ENCODE measurements at places on chromosomes 2 and 18.

DNA sequence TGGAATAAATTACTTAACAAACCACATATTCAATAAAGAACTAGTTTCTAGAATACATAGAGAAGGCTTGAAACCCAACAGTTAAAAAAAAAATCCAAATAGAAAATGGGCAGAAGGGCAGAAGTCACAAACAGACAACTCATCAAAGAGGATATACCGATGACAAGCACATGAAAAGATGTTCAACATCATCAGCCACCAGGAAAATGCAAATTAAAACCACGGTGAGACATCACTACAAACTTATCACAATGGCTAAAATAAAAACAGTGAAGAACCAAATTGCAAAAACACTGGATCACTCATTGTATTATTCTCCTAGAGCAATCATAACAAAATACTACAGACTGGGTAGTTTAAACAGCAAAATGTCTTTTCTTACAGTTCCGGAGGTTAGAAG, 14.5 kb downstream of the SESTD1 start:
- no peak for DNase-seq

- no peak for DNase-seq
These were observed 135.5 kb downstream of the NDUFA10 start for GRCh38 chr2:239889641-239890121.

GRCh38 chr2:209472112-209472832, 48.4 kb downstream of the MAP2 start:
- DNase-seq, result no peak

DNA sequence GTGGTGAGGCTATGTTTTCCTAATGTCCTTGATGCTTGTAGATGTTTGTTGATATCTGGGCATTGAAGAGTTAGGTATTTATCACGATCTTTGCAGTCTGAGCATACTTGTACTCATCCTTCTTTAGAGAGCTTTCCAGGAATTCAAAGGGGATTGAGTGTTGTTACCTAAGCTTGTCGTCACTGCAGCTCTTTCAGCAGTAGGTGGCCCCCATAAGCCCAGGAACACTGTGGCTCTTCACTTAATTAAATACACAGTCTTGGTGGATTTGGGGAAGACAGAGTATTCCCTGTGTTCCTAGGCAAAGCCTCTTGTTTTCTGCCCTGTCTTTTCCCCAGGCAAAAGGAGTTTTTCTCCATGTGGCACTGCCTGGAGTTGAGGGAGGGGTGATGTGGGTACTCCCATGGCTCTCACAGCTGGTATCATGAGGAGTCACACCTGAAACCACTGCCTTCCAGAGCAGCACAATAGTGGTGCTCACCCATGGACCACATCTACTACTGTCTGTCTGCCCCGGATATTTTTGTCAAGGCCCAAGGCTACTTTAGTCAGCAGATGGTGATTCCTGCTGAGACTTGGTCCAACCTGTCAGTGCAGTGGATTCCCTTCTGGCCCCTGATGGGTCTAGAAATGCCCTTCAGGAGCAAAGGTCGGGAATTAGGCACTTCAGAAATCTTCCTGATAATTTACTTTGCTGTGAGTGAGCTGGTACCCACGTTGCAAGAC, 95.7 kb downstream of the GALNT13 start:
- DNase-seq, result no peak

DNA sequence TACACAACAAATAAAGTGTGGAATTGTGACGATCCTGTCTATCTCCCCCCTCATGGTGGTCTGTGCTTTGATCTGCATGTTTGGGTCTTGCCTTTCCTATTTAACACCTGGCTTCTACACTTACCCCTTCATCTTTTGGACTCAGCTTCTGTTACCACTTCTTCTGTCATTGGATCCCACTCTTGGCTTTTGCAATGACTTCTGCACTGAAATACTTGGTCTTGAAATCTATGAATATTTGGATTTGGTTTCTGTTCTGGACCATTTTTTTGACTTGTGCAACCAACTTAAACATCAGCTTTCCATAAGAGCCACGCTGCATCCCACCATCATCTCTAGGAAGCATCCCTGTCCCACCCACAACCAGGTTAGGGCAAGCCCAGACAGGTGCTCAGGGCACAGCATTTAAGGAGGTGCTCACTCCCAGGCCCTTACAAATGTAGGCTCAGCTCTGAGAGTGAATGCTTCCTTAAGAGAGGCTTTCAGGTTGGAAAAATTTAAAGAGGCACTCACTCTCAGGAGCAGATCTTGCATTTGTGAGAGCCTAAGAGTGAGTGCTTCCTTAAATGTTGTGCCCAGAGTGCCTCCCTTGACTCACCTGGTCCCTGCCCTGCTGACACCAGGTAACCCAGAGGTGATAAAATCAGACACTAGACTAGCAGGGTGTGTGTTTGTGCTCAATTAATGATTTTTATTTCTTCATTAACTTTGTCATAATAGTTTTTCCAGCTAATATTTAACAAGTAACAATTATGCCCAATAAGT, 124.5 kb upstream of the SH3BP4 start:
- no peak for DNase-seq

DNA sequence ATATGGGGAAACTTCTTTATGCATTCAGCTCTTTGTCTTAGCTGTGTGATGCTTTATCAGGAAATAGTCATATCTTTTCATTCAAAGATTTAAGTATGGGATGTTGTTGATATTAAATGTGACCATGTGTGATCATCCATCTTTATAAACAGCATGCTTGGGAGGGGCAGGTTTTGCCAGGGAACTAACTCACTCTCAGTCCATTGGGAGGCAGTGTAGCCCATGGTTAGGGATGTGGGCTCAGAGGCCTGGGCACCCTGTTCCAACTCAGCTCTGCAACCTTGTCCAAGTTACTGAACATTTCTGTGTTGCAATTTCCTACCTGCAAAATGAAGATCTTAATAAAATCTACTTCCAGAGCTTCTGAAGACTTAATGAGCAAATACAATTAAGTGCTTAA, 92.0 kb upstream of the BCL2L11 start:
- DNase-seq, result no peak

GRCh38 chr2:175887776-175888175, 114.3 kb downstream of the LNPK start:
- DNase-seq, result no peak

- no peak for DNase-seq
These were observed 18.4 kb downstream of the SOX11 start for GRCh38 chr2:5710615-5711014.

GRCh38 chr18:79453816-79454735, 58.3 kb downstream of the NFATC1 start:
- no peak for DNase-seq

- no peak for DNase-seq
These were observed 79.8 kb upstream of the SPATS2L start for GRCh38 chr2:200226451-200227426.

- no peak for DNase-seq
These were observed 63.0 kb upstream of the SMAD2 start for GRCh38 chr18:47993409-47993808.

- DNase-seq, result no peak
These were observed 214.7 kb downstream of the CYP26B1 start for GRCh38 chr2:71932780-71933466.

- no peak for DNase-seq
These were observed 24.5 kb downstream of the ELAC1 start for GRCh38 chr18:50992351-50992762.
